Body of pancreas (tissue), 4 donors: ENCODE measurements at places on chromosomes 12 and 14.

- no peak for DNase-seq
These were observed 15.9 kb downstream of the NCOR2 start for GRCh38 chr12:124551268-124552144.

GRCh38 chr14:83814896-83815295, 1715.0 kb upstream of the FLRT2 start:
- DNase-seq: no peak

DNA sequence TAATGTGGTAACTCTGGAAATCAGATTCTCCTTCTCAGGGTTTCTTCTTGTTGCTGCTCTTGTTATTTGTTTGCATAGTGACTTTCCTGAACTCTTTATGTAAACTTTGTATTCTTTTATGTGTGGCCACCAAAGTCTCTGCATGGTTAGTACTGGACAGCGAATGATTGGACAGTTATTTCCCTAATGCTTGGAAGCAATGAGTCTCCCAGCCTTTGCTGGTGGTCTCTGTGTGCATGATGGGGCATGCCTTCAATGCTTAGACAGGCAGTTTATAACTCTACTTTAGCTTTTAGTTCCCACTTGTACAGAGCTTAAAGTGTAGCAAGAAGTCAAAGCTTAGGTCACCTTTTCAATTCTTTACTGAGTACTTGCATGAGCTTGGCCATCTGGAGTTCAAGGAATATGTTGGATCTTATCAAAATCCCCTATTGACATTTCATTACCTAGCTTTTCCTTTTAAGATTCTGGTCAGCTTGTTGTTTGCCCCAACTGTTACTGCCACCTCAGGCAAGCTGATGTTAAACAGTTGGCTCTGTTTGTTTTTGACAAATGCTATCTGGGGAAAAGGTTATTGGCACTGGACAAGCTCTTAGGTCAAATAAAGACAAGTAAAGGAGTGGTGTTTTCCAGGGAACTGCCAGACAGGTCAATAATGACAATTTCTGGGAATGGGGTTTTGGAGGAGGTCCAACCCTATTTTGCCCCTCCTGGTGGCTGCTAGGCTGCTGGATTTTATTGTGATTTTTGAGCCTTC, 12.3 kb downstream of the CCDC91 start:
- peak; percentile 76 for DNase-seq

GRCh38 chr14:99689266-99690236, 5.5 kb downstream of the CYP46A1 start:
- DNase-seq: no peak

GRCh38 chr12:16606201-16606849, 363 bp upstream of the LMO3 start:
- DNase-seq: peak; percentile 42

DNA sequence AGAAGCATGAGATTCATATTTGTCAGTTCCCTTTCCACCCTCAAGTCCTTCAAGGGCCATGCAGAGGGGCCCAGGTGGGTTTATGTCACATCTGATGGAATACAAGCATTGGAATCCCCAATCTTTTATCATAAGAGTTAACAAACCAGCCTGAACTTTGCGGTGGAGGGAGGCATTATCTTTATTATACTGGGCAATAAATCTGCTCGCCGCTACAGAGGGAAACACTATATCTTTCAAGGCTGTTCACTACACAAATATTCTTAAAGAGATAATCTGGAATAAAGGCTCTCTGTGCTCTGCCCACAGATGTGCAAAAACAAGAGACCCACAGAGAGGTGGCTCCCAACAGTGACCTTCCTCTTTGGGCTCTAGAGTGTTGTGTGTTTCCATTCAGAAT, 153.6 kb upstream of the PLEKHA5 start:
- no peak for DNase-seq

DNA sequence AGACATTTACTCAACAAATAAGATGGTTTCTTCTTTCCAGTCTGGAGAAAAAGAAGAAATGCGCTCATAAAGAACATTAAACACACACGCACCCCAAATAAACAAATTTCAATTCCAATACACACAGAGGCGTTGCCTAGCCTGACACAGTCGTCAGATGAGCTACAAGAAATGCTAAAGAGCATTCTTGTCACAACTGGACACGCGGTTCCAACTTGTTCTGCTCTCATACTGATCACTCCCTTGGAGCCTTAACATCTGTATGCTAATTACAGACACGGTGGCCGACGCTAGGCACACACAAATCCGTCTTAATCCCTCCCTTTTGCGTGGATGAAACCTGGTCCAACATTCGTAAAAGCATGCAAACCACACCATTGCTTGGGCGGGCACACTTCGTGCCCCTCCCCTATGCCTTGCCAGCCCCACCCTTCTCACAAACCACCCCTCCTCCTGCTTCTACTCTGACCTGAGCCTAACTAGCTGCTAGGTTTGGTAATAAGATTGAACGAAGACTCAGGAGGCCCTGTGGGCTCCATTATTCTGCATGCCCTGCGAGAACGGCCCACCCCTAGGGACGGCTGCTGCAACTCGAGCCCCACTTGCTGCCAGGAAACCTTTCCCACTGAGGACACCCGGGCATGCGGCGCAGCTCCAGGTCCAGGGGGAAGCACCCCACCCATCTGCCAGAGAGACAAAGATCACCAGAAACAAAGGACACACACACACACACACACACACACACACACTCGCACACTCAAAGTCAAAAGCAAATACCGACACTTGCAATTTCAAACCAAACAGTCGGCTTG, 1.2 kb downstream of the KCNK10 start:
- DNase-seq: no peak

DNA sequence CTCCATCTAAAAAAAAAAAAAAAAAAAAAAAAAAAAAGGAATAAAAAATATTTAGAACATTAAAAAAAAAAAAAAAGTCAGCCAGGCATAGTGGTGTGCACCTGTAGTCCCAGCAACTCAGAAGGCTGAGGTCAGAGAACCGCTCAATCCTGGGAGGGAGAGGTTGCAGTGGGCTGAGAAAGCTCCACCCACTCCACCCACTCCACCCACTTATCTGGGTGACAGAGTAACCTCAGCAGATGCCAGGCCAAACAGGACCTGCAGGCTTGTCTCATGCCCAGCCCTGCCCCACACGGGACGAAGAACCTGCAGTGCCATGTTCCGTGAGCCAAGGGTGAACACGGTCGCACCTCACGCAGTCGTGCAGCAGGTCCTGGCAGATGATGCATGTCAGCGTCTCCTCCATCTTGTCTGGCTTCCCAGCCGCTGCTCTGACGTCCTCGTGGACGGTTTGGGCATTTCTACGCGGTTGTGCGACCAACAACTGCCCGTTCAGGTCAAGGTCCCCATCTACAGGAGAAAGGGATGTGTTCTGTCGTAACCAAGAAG, 28.6 kb downstream of the CHFR start:
- no peak for DNase-seq

DNA sequence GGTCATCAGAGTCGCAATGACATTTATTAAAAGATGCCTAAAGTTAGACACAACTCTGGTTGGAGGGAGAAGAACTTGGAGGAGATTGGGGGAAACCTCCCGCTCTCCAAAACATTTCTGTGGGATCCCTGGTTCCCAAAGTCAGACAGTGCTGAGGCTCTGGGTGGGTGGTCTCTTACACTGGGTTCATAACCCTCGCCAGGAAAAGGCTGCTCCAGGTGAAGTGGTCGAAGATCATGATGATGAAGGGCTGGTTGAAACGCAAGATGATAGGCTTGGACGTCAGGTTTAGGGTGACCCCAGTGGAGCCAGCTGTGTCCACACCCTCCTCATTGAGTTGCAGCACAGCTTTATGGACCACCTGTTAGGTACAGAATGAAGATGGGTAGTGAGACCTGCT, 11.2 kb upstream of the SERPINA10 start:
- no peak for DNase-seq

GRCh38 chr12:58452546-58452945, 467.8 kb downstream of the LRIG3 start:
- DNase-seq: no peak

GRCh38 chr14:58239244-58240195, 5.1 kb upstream of the PSMA3 start:
- DNase-seq: peak; percentile 86

DNA sequence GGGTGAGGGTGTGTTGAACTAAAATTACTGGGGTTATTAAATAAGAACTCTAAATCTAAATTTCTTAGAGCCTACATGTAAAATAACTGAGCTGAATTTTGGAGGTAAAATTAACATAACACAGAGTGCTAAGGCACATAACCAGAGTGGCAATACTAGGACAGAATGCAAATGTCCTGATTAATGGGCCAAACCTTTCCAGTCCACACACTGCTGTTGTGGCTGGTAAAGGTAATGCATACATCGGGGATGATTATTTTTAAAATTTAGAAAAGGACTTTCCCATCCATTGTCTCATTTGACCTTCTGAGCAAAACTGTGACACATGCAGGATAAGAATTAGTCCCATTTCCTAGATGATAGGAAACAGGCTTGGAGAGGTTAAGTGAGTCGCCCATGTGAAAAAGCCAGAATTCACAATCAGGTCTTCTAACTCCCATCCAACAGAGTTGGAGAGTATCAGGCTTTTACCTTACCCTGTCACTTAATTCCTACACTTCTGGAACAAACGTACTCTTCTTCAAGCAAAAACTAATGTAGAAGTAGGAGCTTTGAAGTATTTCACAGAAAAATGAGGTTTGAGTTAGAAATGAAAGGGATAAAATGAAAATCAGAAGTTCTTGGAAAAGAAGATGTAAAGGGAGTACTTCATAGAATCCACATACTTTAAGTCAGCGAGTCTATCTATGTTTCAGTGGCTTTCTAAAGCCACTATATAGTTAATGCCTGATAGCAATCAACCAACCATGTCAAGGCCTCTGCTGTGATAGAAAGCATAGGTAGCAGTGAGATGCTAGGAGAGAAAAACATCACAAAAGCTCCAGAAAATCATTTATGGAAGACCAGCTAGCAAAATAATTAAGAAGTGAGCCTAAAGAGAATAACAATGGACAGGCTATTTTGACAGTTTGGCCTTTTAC, 334.9 kb upstream of the DIO2 start:
- DNase-seq: no peak

DNA sequence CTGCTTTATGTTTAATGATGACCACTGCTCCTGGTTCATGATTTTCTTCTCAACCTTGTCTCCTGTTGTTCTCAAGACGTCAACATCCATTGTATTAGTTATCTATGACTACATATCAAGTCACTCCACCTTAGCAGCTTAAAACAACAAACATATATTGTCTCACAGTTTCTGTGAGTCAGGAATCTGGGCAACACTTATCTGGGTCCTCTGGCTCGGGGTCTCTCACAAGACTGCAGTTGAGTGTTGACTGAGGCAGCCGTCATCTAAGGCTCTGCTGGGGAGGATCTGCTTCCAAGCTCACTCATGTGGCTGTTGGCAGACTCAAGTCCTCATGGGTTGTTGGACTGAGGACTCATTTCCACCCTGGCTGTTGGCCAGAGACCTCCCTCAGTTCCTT, 27.3 kb upstream of the FRS2 start:
- DNase-seq: no peak

DNA sequence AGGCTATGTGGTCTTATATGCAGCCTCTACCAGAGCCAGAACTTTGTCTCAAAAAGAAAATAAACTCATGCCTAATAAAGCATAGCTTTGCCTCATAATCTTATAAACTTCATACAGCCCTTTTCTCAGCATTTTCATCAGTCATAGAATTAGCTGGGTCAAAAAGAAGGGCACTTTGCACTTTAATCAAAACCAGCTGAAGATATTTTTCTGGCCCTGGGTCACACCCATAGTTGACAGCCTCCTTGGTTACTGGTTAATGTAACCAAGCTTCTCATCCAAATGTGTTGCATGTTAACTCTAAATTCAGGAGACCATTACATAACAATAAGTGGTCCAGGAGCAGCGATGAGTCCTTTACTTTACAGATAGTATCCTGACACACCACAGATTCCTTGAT, 558.2 kb downstream of the FLRT2 start:
- no peak for DNase-seq

GRCh38 chr14:68441542-68441941, 351.3 kb downstream of the ZFP36L1 start:
- no peak for DNase-seq

- DNase-seq: peak; percentile 55
These were observed 7.4 kb downstream of the ASCL1 start for GRCh38 chr12:102964872-102965271.

- DNase-seq: no peak
These were observed 16.6 kb upstream of the KLRF1 start for GRCh38 chr12:9810671-9811070.

DNA sequence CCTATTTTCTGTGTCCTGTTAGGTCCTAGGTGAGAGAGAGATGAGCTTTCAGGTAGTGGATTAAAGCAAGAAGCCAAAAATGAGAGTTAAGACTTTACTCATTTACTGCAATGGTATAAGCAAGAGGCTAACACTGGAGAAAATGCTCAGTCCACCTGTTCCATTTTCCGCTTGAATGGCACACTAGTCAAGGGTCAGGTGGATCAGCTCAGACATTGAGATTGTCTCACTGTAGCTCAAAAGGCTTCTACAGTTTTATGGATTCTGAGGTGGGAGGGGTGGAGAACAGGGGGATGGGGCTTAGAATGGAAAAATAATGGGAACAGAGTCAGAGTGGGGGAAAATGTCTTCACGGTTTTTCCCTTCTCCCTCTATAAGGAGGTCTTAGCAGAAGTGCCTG, 57.3 kb upstream of the MUCL1 start:
- DNase-seq: no peak

- DNase-seq: no peak
These were observed 19.1 kb downstream of the CAMKK2 start for GRCh38 chr12:121277374-121277759.

DNA sequence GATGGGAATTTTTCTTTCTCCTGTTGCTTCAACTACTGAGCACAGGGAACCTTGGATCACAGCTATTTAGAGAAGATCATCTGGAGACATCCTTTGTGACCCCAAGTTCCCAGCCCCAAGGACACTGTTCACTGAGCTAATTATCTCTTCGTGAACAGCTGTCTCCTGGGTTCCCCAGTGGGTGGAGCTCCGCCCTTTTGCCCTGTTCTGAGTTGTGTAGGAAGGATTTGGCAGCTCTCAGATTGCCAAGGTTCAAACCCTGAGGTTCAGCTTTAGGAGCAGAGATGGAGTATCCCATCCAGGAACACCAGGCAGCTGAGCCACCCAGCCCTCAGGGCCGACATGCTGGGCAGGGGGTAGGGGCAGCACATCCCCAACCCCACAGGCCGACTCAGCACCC, 32.0 kb downstream of the NGB start:
- no peak for DNase-seq

DNA sequence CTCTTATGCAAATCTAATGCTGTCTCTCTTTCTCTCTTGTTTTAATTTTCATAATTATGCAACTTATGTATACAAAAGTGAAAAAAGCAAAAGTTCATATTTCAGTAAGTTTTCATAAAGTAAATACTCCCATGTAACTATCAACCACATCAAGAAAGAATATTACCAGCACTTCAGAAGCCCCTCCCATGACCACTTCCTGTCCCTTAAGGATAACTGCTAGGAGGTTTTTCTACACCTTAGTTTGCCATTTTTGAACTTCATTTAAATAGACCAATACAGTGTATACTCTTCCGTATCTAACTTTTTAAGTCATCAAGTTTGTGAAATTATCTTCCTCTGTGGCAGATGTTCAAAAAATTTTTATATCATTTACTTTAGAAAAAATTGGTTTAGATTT, 547 bp upstream of the OR4K15 start:
- DNase-seq: no peak

GRCh38 chr14:23492618-23493272, 23.2 kb downstream of the NGDN start:
- no peak for DNase-seq
